ENCODE measurements at places on chromosomes 11 and 22.

GRCh38 chr11:72220696-72221363, 3.7 kb upstream of the INPPL1 start:
- H3K4me3 ChIP-seq = no peak overlapping the region
- peaks cover 28% of the 10 kb centered on the region for H3K4me1 ChIP-seq
- H3K27me3 ChIP-seq = peaks cover 11% of the 10 kb centered on the region
- DNase-seq = no peak
- no peaks in the 10 kb centered on the region for H3K36me3 ChIP-seq
- no peak overlapping the region for H3K27ac ChIP-seq

DNA sequence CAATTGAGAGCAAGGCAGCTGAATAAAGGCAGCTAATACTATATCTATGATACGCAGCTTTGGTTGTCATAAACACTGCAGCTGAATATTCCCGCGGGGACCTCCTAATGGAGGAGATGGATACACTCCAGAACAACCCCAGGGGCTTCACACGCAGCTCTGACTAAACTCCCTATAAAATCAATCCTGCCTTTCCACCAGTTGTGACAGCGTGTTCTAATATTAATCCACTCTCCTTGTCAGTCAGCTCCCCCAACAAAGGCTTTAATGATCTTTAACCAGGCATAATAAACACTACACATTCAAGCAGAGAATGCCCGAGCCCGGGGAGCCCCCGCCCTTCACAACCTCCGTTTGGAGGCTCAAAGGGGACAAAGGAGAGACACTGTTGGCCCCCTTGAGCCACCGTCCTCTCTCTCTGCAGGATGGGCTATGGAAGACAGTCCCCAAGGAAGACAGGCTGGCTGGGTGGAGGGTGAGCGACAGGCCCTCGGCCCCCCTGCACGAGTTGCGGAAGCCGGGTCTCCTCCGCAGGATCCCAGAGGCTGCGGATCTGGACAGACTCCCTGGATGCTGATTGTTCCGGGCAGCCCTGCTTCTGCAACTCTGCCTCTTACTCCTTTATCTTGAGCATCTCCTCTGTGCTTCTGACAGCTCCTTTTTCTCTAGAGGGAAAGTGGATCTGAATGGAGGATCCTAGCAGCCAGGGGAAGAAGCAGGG, 565.2 kb downstream of the BUD13 start:
- no peak overlapping the region for H3K4me3 ChIP-seq
- no peaks in the 10 kb centered on the region for H3K4me1 ChIP-seq

DNA sequence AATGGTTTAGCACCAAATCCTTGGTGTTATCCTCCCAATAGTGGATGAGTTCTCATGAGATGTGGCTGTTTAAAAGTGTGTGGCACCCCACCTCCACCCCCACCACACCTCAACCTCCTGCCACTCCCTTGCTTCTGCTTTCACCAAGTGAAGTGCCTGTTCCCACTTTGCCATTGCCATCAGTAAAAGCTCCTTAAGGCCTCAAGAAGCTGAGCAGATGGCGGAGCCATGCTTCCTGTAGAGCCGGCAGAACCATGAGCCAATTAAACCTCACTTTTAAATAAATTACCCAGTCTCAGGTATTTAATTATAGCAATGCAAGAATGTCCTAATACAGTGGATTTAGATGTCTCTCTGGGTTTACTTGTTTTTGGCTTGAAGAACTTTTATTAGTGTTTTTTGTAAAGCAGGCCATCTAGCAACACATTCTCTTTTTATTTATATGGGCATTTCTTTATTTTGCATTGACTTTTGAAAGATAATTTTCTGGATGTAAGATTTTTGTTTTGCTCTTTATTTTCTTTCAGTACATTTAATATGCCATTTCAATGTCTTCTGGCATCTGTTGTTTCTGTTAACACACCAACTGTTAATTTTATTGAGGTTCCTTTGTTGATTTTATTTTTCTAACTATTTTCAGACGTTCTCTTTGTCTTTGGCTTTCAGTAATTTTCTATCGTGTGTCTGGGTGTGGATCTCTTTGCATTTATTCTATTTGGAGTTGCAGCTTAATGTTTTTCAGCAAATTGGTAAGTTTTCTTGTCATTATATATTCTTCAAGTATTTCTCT, 724.5 kb upstream of the CNTN5 start:
- no peak for DNase-seq
- no peak overlapping the region for H3K4me3 ChIP-seq
- H3K4me1 ChIP-seq = no peaks in the 10 kb centered on the region
- H3K27me3 ChIP-seq = no peaks in the 10 kb centered on the region
- H3K36me3 ChIP-seq = no peaks in the 10 kb centered on the region
- no peak overlapping the region for H3K27ac ChIP-seq

GRCh38 chr11:102513869-102514268, 16.7 kb downstream of the MMP7 start:
- no peak for DNase-seq
- H3K27me3 ChIP-seq = peaks cover 16% of the 10 kb centered on the region
- no peak overlapping the region for H3K27ac ChIP-seq
- no peaks in the 10 kb centered on the region for H3K36me3 ChIP-seq

- DNase-seq = no peak
- no peak overlapping the region for H3K4me3 ChIP-seq
- no peak overlapping the region for H3K27ac ChIP-seq
- H3K36me3 ChIP-seq = no peaks in the 10 kb centered on the region
Observed at GRCh38 chr11:133382131-133382812, 150.0 kb downstream of the OPCML start.

- no peak overlapping the region for H3K27ac ChIP-seq
- no peak overlapping the region for H3K4me3 ChIP-seq
- H3K27me3 ChIP-seq = no peaks in the 10 kb centered on the region
- DNase-seq = no peak
- no peaks in the 10 kb centered on the region for H3K4me1 ChIP-seq
- peaks cover 30% of the 10 kb centered on the region for H3K36me3 ChIP-seq
Observed at GRCh38 chr11:133900176-133901105, 55.1 kb upstream of the SPATA19 start.

DNA sequence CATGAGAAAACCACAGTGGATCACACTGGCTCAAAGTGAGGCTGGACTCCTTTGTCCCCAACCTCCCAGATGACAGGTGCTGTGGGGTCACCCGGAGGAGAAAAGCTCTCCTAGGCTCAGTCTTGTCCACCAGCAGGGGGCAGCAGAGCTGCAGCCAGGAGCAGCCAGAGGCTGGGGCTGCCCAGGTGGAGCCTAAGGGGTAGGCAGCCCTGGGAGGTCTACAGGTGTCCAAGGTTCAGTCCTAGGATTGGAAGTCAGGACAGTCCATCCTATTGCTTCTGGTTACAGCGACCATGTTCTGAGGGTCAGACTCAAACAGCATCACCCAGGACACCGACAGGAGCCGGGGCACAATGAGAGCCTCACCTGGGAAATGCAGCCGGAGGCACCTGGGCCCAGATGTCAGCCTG, 77.6 kb upstream of the IGLL5 start:
- H3K27ac ChIP-seq = no peak overlapping the region
- no peaks in the 10 kb centered on the region for H3K36me3 ChIP-seq
- peaks cover 35% of the 10 kb centered on the region for H3K27me3 ChIP-seq

DNA sequence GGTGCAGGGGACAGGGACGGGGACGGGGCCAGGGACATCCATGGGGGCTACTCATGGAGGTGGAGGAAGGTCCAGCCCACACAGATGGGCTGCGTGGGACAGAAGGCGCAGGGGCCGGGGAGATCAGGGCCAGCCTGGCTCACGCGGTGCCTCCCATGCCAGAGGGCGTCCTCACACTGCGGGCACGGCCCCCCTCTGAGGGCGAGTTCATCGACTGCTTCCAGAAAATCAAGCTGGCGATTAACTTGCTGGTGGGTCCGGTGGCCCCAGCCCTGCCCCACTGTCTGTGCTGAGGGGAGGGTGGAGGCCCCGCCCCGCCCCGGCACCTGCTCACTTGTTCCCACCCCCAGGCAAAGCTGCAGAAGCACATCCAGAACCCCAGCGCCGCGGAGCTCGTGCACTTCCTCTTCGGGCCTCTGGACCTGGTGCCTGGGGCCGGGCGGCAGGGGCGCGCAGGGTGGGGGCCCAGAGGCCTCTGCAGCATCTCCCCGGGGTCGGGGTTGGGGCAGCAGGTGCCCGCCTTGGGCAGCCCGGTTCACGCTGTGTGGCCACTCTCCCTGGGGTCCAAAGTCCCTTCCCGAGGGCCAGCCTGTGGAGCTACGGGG, 15.8 kb downstream of the EPS8L2 start:
- H3K4me1 ChIP-seq = peaks cover 8% of the 10 kb centered on the region
- H3K36me3 ChIP-seq = no peaks in the 10 kb centered on the region
- DNase-seq = peak; percentile 36

DNA sequence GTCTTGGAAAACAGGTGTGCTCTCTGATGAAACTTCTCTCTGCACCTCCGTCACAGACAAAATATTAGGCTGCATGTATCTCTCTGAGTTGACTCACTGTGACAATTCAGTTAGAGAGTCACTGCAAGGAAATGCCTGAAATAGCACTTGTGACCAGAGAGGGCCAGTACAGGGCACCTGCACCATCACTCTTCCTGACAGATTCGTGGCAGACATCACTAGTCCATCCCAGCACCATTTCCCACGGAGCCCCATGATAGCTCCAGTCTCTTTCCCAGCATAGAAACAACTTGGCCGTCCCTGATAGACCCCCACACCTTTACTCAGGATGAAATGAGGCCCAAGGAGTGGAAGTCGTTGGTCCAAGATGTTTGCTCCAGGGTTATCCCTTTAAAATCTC, 73.3 kb upstream of the ISX start:
- H3K27me3 ChIP-seq = no peaks in the 10 kb centered on the region
- no peaks in the 10 kb centered on the region for H3K4me1 ChIP-seq
- H3K36me3 ChIP-seq = no peaks in the 10 kb centered on the region
- H3K27ac ChIP-seq = no peak overlapping the region

- no peak for DNase-seq
- H3K36me3 ChIP-seq = peaks cover 51% of the 10 kb centered on the region
- H3K4me1 ChIP-seq = peaks cover 6% of the 10 kb centered on the region
- no peaks in the 10 kb centered on the region for H3K27me3 ChIP-seq
- no peak overlapping the region for H3K4me3 ChIP-seq
Observed at GRCh38 chr11:3041699-3042441, 15.4 kb downstream of the CARS1 start.

DNA sequence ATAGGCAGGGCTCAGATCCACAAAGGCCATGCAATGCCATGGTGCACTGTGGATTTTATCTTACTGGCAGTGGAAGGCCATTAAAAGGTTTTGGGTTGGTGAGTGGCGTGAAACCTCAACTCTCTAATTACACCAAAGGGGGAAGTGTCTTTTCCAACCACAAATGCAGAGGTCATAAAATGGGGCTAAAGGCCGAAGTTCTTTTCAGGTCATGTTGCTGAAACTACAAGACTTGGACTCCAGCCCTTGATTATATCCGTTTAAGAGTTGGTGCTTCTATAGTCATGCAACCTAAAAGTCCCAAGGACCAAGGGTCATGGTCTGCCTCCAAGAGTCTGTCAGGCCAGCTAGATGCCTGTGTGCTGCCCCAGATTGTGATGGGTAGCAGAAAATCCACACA, 434.3 kb downstream of the RAB38 start:
- no peak overlapping the region for H3K4me3 ChIP-seq
- no peak for DNase-seq
- no peak overlapping the region for H3K27ac ChIP-seq
- H3K27me3 ChIP-seq = no peaks in the 10 kb centered on the region
- H3K4me1 ChIP-seq = no peaks in the 10 kb centered on the region
- no peaks in the 10 kb centered on the region for H3K36me3 ChIP-seq

DNA sequence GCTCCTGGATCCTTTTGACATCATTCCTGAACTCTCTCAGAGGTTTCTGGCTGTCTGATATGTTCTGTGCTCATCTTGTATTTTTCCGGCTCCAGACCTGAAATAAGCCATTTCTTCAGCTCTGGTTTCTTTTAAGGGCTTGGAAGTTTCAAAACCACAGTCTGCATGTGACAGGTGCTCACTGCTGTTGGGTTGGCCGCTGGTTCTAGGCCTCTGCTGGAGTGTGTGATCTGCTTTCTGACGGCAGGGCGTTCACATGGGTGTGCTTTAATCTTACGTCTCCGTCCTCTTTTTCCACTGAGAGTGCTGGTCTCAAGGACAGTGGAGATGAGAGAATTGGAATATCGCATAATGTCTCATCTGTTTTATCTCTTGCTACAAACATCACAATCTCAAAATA, 10.3 kb downstream of the ZBED4 start:
- peak overlapping the region; percentile 26 for H3K27ac ChIP-seq
- H3K27me3 ChIP-seq = no peaks in the 10 kb centered on the region
- peaks cover 42% of the 10 kb centered on the region for H3K4me1 ChIP-seq
- no peak for DNase-seq
- no peak overlapping the region for H3K4me3 ChIP-seq

DNA sequence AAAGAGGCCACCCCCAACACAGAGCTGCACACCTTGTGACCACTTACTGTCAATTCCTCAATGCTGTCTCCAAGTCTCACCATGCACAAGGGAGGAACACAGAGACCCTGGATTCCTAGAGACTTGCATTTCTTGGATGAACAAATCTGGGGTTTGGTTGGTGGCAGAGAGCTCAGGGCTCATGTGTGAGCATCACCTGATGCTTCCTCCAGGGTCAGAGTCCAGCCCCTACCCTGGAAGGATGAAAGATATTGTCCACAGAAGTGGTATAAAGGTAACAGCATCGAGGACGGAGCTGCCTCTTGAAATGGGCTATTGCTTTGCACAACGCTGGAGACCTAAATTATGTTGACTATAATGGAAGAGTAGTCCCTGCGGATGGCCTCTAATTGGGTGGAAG, 36.0 kb downstream of the GGTLC2 start:
- H3K4me3 ChIP-seq = no peak overlapping the region
- DNase-seq = no peak
- peaks cover 3% of the 10 kb centered on the region for H3K4me1 ChIP-seq
- H3K27ac ChIP-seq = no peak overlapping the region
- no peaks in the 10 kb centered on the region for H3K36me3 ChIP-seq

DNA sequence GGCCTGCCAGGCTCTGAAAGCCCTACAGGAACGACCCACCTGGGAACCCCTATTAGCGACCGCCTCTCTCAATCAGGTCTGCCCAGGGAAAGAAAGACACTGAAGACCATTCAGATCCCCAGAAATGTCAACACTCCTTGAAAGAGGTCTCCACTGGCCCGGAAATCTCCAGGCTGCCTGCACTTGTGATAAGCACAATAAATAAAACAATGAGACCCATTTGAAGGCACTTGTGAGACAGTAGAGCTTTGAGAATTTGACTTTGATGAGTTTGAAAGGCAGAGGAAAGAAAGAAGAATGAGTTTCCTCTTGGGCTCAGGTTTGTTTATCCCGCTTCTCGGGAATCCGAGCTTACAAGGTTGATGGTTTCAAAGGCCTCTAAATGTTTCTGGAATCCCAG, 416.3 kb downstream of the BUD13 start:
- H3K36me3 ChIP-seq = no peaks in the 10 kb centered on the region
- H3K27ac ChIP-seq = no peak overlapping the region
- no peak for DNase-seq

DNA sequence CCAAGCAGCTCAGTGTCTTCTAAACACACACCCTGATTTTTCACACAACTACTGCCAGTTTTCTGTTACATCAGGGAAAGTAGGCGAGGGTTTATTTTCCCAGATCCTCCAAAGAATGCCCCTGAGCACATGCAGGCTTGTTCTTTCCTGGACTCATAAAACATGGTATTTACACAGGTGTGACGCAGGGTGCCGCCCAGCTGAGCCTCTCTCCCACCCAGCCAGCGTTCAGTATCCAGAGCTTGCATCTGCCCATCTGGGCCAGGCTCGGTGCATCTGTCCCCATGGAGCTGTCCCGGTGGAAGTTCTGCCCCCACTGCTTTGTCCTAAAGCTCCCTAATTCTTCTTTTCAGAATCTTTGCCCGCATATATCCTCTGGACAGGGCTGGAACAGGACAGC, 44.8 kb upstream of the ISX start:
- no peak for DNase-seq
- peaks cover 2% of the 10 kb centered on the region for H3K27me3 ChIP-seq
- no peaks in the 10 kb centered on the region for H3K36me3 ChIP-seq
- no peak overlapping the region for H3K27ac ChIP-seq
- peaks cover 1% of the 10 kb centered on the region for H3K4me1 ChIP-seq
- H3K4me3 ChIP-seq = no peak overlapping the region
